ENCODE measurements at places on chromosomes 6 and 20. TPM values are rescaled to one million over a fixed set of nuclear protein-coding genes. Genes with fewer than 3 reads are reported as not detected.

Gene PET117
- total RNA-seq: 7.8 TPM

Gene CSTF1
- 28.9 TPM for total RNA-seq

Gene SAMD10
- 3.6 TPM for total RNA-seq

Gene MAS1
- 0.20 TPM for total RNA-seq

Gene DNAH8
- not detected for total RNA-seq

Gene AHI1
- 28.1 TPM for total RNA-seq

Gene F13A1
- total RNA-seq: not detected
